ENCODE measurements at places on chromosomes 1 and 21.

GRCh38 chr1:232965124-232965911, 14.9 kb downstream of the NTPCR start:
- no peak for DNase-seq

- no peak for DNase-seq
Observed at GRCh38 chr1:115183158-115183557, 93.9 kb upstream of the TSPAN2 start.

DNA sequence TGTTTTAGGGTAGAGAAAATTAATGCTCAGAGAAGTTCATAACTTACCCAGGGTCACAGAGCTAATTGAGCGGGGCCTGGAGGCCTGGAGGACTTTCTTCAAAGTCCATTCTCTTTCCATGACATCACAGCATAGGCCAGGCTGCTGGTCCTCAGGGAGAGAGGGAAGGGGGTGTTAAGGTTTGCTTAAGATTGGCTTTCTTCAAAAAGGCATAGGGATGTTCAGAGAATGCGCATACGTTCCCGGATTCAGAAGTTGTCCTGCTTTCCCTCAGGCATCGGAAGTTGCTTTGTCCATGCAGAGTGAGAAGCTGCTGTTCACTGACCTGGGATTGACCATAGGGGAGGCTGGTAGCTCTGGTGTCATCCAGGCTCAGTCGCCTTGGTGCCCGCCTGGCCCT, 25.0 kb downstream of the RASSF5 start:
- DNase-seq, result no peak

- DNase-seq, result no peak
Observed at GRCh38 chr21:44842087-44842486, 24.2 kb upstream of the SUMO3 start.

- DNase-seq, result no peak
Observed at GRCh38 chr1:52192436-52192835, 50.5 kb downstream of the ZFYVE9 start.

DNA sequence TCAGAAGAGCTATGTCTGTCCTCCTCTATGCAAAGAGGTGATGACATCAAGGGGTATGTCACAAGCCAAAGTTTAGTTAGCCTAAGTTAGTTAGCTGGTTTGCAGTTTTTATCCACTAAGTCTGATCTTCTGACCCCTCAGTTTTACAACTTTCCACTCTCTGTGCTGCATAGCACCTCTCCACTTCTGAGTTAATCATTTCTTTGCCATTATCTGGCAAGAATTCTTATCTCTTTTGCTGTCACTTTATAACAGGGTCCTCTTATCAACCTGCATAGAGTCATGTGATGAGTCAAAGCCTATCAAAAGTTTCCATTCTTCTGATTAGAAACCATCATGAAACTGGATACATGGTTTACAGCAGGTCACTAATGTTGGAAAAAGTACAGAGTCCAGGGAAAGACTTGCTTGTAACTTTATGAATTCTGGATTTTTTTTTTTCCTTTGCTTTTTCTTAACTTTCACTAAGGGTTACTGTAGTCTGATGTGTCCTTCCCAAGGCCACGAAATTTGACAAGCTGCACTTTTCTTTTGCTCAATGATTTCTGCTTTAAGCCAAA, at the start of gene NR5A2:
Gene NR5A2, plus strand, starts transcription at position 447 of the 560 bp plus-strand sequence. CDS start 138 bp downstream, outside the sequence.
- no peak for DNase-seq

DNA sequence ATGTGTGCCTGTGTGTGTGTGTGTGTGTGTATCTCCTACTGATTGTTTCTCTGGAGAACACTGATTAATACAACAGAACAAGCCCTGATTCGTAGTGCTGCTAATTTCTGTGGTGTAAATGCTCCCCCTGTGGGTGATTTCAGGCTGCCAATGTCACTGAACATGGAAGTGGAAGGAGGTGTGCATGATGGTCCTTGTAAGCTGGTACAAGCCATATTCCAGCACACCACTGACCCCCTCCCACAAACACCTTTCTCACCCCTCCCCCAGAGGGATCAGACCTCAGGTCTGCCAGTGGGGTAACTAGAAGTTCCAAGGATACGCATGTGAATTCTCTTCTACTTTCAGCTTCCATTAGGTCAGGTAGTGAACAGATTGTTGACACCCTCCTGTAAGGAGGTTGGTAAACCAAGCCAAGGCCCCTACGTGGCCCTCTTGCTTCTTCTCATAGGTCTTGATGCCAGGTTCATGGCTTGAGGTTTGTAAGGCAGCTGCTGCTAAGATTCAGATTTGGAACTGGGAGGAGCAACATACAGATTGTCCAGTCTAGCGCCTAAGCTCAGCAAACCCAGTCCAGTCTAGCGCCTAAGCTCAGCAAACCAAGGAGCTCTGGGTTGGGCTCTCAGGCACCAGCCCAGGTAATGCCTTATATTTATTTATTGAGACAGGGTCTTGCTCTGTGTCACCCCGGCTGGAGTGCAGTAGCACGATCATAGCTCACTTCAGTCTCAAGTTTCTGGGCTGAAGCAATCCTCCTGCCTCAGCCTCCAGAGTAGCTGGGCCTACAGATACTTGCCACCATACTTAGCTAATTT, 38.7 kb downstream of the DHCR24 start:
- DNase-seq, result no peak

DNA sequence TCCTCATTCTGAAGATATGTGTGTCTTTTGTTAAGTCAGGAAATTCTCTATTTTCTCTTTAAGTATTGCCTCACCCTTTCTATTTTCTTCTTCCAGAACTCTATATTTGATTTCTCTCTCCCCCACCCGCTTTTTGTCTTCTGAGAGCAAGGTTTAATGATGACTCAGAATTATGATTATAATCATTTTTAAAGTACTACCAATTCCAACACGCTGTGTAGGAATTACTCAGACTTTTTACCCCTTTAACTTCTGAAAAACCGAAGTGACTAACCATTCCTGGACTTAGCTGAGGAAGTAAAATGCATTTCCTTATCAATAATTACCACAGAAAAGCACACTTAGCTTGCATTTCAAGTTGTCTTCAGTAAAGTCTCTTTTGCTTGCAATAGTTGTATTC, 20.8 kb upstream of the SCYL3 start:
- no peak for DNase-seq

DNA sequence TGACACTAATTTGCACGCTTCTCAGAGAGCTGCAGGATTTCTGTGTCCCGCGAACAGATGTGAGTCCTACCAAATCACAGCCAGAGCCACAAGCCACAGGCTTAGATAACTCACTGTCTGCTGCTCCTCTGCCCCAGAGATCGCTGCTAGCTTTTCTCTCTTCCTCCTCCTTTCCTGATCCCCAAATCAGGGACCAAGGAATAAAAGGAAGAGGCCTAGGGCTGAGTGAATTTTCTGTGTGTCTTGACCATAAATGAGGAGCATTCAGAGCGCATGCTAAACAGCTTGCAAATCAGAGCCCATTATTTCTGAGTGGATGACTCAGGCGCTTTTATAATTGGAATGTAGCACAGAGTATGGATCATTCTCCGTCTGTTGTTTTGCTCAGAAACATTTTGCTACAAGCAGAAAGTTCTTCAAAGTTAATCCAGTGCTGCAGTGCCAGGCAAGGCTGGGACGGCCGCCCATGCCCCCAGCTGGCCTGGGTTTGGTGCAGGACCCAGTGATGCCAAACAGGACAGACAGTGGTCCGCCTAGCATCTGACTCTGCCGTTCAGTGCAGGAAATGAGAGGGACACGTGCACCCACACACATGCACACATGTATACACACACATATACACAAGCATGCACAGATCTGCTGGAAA, 38.2 kb downstream of the KCNAB2 start:
- DNase-seq, result no peak

Measured in femur (tissue), 1 donor.